ENCODE measurements at places on chromosomes 7 and 10.

- no peak for ATAC-seq
These were observed 4.6 kb downstream of the CRYGN start for GRCh38 chr7:151435103-151435916.

GRCh38 chr7:130929896-130930659, 196.1 kb upstream of the KLF14 start:
- ATAC-seq = peak; percentile 54

GRCh38 chr10:70354556-70354955, 27.9 kb downstream of the LRRC20 start:
- ATAC-seq = no peak

GRCh38 chr7:1950452-1951158, 280.5 kb downstream of the ELFN1 start:
- no peak for ATAC-seq

DNA sequence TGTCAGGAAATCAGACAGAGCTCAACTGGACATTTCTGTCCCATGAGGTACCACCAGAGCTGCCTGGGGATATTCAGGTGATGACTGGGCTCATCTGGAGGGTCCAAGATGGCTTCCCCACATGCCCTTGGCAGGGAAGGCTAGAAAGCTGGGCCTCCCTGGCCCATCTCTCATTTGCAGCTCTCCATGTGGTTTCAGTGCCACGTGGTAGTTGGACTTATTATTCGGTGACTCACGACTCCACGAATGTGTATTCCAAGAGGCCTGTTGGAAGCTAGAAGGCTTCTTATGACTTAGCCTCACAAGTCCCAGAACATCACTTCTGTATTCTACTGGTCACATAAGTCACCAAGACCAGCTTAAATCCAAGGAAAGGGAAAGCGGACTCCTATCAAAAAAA, 22.8 kb downstream of the NSMCE4A start:
- no peak for ATAC-seq

GRCh38 chr7:128302139-128302538, 41.6 kb downstream of the RBM28 start:
- ATAC-seq = no peak

DNA sequence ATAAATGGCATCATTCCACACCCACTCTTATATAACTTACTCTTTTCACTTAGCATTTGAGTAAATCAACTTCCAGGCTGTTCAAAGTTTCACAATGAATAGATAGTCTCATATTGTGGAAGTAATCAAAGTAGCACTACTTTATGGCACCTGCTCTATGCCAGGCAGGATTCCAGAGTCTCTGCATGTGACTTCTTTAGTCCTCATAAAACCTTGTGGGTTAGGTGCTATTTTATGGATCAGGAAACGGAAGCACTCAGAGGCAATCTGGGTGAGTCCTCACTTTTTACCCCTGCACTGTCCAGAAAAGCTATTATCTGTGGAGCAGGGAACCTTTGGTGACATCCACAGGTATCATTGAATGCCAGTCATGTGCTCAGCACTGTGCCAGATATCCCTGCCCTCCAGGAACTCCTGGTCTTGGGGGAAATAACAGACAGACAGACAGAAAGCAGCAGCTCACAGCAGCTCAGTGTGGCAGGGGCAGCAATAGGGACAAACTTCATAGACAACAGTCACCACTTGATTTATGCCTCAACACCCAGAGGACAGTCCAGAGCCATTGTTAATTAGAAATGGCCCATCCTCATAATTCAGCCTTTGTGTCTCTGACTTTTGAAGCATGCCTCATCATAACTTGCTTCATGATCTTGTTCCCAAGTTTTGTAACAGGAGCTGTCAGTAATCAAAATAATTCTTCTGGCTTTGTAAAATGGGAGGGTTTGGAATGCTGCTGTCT, 160.6 kb downstream of the SEC23IP start:
- ATAC-seq = no peak

DNA sequence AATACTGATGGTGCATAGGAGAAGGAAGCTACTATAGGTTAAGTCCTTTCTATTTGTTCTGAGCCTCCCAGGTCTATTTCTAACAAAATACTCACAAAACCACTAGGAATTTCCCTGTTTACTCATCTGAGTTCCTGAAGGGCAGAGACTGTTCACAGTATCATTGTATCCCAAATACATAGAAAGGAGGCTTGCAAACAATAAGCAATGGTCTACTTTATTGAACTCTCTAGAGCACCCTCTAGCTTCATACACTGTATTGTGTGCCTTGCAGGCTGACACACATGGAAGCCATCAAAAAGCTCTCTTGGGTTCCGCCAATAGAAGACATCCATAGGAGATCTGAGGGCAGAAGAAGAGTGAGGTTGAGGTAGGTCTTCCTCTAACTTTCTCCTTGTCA, 826.1 kb downstream of the GRM8 start:
- no peak for ATAC-seq

GRCh38 chr10:31832261-31832660, 96.4 kb downstream of the ARHGAP12 start:
- no peak for ATAC-seq

DNA sequence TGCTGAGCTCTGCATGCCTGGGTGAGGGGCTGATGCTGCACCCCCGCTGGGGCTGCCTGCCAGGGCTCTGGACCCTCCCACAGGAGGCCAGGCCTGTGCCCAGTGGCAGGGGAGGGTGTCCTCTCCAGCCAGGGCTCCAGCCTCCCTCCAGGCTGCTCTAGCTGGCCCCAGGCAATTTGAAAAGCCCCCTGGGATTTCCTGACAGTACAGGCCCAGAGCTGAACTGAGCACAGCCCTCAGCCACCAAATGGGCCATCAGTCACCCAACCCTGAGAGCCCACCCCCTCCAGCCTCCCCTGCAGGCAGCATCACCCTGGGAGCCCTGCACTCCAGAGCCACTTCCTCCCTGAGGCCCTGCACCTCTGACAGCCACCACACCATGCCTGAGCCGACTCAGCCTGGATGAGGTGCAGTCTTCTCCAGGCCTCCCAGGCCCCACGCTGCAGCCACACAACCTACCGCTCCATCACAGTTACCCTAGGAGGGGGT, 101.8 kb upstream of the RET start:
- ATAC-seq = no peak

- ATAC-seq = no peak
These were observed 77.5 kb upstream of the CTTNBP2 start for GRCh38 chr7:117950601-117951260.

- no peak for ATAC-seq
These were observed 141.4 kb upstream of the INSYN2A start for GRCh38 chr10:127337801-127338200.

DNA sequence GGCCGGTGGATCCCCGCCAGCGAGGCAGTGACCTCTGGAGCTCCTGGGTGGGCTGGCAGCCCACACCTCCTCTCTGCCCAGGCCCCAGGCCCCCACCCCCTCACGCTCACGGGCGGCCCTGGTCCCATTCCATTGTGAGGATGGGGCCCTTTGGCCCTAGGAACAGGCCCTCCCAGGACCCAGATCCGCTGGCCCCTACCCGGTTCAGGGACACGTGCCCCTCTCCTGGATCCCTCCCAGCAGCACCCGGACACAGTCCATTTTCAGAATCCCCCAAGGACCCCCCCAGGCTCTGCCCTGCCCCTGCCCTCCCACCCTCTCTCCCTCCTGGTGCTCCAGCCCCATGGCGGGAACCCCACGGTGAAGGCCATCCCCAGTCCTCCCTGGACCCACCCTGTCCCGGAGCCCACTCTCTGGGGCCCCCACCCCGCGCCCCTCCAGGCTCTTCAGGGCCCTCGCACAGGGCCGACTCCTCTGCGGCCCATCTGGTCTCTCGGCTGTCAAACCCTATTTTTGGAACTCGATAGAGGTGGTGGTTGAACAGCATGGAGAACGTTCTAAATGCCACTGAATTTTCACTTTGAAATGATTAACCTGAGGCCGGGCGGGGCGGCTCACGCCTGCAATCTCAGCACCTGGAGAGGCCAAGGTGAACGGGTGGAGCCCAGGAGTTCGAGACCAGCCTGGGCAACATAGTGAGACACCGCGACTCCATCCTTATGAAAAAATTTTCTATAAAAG, 8.1 kb downstream of the ADAP1 start:
- ATAC-seq = no peak

GRCh38 chr7:119879835-119880234, 393.1 kb upstream of the KCND2 start:
- no peak for ATAC-seq

DNA sequence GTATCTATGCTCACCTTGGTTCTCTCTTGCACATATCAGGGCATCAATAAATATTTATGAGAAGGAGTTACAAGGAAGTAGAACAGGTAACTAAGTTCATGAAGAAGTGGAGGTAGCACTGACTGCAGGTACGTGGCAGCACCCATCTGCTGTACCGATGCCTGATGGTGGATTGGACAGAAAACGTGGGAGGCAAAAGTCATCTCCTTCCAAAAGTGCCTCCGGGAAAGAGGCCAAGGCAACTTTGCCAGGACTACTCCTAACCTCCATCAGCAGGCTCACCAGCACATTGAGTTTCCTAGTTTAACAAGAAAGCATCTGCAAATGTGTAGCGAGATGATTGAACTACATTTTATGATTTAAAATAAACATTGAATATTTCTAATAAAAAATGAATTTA, 248.8 kb downstream of the ANKRD7 start:
- no peak for ATAC-seq

DNA sequence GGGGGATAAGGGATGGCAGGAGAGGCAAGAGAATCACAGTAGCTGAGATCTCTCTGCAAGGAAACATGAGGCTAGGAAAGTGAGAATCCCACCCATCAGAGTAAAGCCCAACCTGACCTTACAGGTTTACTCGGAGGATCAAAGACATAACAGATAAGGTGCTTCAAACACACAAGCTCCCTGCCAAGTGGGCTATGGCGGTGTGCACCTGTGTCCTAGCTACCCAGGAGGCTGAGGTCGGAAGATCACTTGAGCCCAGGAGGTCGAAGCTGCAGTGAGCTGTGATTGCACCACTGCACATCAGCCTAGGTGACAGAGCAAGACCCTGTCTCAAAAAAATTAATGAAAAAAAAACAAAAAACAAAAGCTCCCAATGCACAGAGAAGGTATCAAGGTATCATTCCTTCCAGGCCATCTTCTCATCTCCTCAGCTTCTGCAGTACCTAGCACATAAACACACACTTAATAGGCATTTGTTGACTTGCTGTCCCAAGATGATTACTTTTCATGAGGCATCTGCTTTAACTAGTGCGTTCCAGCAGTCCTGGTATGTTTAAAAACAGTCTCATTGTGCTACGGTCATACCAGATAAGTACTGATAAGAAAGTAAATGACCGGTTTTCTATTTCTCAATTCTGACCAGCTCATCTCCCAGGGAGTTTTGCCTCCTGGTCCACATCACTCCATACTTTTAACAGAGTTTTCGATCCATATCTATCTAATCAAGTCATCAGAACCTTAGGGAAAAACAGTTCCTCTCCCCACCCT, 13.3 kb downstream of the GNA12 start:
- no peak for ATAC-seq

DNA sequence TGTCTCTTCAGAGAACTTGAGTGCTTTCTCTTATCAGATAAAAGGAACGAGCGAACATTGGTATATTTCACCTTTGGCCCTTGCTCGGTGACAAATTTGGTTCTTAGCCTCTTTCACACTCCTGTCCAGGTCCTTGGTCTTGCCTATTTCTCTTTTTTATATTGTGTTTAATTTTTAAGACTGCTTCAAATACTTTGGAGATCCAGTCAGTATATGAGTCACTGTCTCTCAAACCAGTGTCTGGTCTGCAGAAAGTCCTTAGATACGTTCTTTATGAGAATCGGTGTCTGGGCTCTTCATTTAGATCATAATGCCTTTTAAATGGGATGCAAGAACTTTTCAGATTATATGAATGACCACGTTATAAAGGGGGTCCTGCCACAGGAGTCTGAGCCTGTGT, 55.0 kb downstream of the PIK3AP1 start:
- ATAC-seq = no peak

DNA sequence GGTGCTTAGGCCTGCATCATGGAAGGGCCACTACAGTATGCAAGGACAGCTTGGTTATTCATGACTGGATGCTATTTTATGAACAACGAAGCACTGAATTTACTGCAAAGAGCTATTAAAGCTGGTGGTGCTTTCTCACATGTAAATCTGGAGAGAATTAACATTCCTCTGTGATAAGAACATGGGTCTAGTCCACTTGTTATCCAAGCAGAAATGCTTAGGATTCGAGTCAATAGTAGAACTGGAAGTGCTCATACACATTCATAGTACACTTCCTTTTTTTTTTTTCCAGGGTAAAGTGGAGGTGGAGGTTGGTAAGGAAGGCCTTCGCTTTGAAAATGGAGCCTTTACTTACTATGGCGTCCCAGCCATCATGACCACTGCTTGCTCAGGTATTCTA, 35.0 kb downstream of the CNNM1 start:
- ATAC-seq = no peak

- ATAC-seq = no peak
These were observed 21.0 kb upstream of the PNLIP start for GRCh38 chr10:116524736-116525135.

DNA sequence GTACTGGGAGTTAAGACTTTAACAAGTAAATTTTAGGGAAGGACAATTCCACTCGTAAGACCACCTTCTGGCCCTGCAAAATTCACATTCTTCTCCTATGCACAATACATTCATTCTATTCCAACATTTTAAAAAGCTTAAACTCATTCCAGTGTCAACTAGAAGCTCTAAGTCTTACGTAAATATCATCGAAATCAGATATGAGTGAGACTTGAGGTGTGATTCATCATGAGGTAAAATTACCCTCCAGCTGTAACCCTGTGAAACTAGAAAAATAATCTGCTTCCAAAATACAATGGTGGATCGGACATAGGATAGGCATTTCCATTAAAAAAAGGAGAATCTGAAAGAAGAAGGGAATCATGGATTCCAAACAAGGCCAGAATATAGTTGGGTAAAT, 370.3 kb downstream of the CDC14C start:
- ATAC-seq = no peak

DNA sequence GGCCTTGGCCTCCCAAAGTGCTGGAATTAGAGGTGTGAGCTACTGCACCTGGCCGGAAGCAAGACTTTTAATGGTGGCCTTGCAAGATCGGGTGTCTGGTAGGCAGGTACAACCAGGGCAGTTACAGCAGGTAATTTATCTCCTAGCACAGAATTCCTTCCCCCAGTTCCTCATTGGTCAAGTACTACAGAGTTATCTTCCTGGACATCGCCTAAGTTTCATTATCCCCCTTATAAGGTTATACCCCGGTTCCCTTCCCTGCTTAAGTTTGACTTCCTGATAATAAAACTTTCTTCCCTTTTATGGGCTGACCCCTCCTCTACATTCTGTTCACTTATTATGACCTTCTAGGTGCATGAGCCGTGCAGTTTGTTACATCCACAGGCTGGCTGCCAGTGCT, 19.0 kb upstream of the CYP3A43 start:
- ATAC-seq = no peak

- ATAC-seq = no peak
These were observed 97.4 kb downstream of the DNAJB6 start for GRCh38 chr7:157434231-157434630.

- no peak for ATAC-seq
These were observed 97.2 kb upstream of the PODXL start for GRCh38 chr7:131653418-131654248.

GRCh38 chr7:154744256-154744860, 258.6 kb downstream of the PAXIP1 start:
- no peak for ATAC-seq
